Activated T-helper 2 cell treated with anti-CD3 and anti-CD28 coated beads, Interferon-gamma antibody, Interleukin-2, Interleukin-4, amounts not matched to agents 10 μg/mL and 5 μg/mL and 100 μg/mL, durations not matched to agents 14 hours and 24 hours and 36 hours (primary cell): ENCODE measurements at places on chromosomes 2 and 18. TPM values are rescaled to one million over a fixed set of nuclear protein-coding genes. Genes with fewer than 3 reads are reported as not detected.

GRCh38 chr2:240638512-240639160 lies 13.4 kb downstream of the GPR35 start:
- H3K4me1 ChIP-seq = no peaks in the 10 kb centered on the region
- H3K27me3 ChIP-seq = no peaks in the 10 kb centered on the region
- no peak overlapping the region for H3K4me3 ChIP-seq

LIPG gene
- 0.53 and 0.59 TPM in 2 replicates for total RNA-seq

ANKRD30B gene
- total RNA-seq = not detected in 2 replicates

DNA sequence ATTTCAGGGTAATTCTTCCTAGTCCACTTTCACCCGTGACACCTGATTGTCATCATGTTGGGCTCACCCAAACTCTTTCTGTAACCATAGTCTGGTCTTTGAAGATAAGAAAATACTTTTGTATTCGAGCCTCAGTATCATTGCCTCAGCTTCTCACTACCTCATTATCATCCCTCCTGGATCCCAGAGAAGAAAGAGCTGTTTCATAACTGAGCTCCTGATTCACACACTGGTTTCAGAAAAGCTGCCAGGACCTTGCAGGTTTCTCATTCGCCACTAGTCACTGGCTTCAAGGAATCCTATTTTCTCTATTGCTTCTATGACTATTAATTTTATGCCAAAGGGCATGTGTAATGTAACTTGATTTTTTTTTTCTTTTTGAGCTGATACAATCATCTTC lies 2.9 kb upstream of the CRIM1 start:
- DNase-seq = no peak
- H3K27me3 ChIP-seq = peaks cover 55% of the 10 kb centered on the region
- peaks cover 17% of the 10 kb centered on the region for H3K4me1 ChIP-seq
- H3K27ac ChIP-seq = no peak overlapping the region
- H3K36me3 ChIP-seq = no peaks in the 10 kb centered on the region
- H3K4me3 ChIP-seq = no peak overlapping the region

GRCh38 chr2:132911726-132912724 lies 242.0 kb upstream of the LYPD1 start:
- H3K4me3 ChIP-seq = no peak overlapping the region
- no peaks in the 10 kb centered on the region for H3K27me3 ChIP-seq
- no peaks in the 10 kb centered on the region for H3K4me1 ChIP-seq

DNA sequence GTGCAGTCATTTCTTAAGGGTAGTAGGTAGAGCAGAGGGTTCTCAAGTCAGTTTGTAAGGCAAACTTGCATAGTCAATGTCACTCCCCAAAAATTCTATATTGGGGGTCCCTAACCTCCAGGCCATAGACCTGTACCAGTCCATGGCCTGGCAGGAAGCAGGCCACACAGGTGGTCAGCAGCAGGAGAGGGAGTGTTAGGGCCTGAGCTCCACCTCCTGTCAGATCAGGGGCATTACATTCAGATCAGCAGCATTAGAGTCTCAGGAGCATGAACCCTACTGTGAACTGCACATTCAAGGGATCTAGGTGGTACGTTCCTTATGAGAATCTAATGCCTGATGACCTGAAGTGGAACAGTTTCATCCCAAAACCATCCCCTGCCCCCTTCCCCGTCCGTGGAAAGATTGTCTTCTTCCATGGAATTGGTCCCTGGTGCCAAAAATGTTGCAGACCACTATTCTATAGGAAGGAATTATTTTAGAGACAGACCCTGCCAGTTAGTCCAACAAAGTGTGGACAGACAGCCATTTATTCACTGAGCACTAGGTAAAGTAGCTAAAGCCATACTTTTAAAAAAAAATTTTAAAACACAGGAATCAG lies 6.7 kb downstream of the COA5 start:
- H3K36me3 ChIP-seq = peaks cover 46% of the 10 kb centered on the region
- no peak overlapping the region for H3K27ac ChIP-seq
- no peak overlapping the region for H3K4me3 ChIP-seq
- no peak for DNase-seq

DNA sequence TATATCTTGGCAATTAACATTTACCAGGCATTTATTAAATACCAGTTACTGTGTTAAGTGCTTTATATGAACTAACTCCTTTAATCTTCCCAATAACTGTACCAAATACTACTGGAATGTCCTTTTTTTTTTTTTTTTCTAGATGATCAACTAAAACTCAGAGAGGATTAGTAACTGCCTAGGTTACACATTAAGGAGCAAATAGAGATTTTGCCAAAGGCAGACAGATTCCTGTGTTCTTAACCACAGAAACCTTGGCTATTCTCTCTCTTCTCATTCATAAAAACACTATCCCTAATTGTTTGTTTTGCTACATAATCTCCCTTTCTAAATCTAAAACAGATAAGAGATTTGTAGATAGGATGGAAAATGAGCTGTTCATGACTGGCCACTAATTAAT lies 13.3 kb downstream of the DHX57 start:
- DNase-seq = no peak
- peaks cover 42% of the 10 kb centered on the region for H3K36me3 ChIP-seq
- H3K27me3 ChIP-seq = no peaks in the 10 kb centered on the region
- no peak overlapping the region for H3K27ac ChIP-seq
- peaks cover 2% of the 10 kb centered on the region for H3K4me1 ChIP-seq

GRCh38 chr2:184596819-184597411 lies 1.4 kb upstream of the ZNF804A start:
- peaks cover 44% of the 10 kb centered on the region for H3K27me3 ChIP-seq
- H3K4me1 ChIP-seq = peaks cover 3% of the 10 kb centered on the region
- no peak overlapping the region for H3K4me3 ChIP-seq

DNA sequence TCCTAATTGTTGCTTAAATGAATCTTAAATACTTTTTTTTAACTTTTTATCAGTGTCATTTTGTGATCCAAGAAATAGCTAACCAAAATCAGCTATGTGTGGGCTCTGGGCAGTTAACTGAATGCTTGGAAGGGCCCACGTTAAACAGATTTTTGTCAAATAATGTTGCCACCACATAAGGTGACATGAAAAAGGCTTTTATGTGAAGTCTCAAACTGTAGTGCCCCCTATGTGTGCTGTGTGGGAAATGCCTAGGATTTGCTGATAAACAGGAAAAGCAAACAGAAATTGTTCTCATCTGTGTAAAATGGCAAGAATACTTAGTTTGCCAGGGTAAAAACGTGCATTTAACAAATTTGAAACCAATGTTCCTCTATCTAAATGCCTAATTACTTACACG lies 242.2 kb downstream of the ZNF516 start:
- no peak overlapping the region for H3K27ac ChIP-seq
- H3K36me3 ChIP-seq = no peaks in the 10 kb centered on the region
- H3K4me1 ChIP-seq = no peaks in the 10 kb centered on the region
- H3K27me3 ChIP-seq = peaks cover 2% of the 10 kb centered on the region
- H3K4me3 ChIP-seq = no peak overlapping the region
- DNase-seq = no peak

GREB1L gene
- total RNA-seq = not detected in 2 replicates

GRCh38 chr2:108325756-108326155 lies 37.1 kb downstream of the SULT1C2 start:
- H3K4me1 ChIP-seq = no peaks in the 10 kb centered on the region
- no peak overlapping the region for H3K27ac ChIP-seq
- no peaks in the 10 kb centered on the region for H3K36me3 ChIP-seq
- no peak overlapping the region for H3K4me3 ChIP-seq
- peaks cover 1% of the 10 kb centered on the region for H3K27me3 ChIP-seq

DNA sequence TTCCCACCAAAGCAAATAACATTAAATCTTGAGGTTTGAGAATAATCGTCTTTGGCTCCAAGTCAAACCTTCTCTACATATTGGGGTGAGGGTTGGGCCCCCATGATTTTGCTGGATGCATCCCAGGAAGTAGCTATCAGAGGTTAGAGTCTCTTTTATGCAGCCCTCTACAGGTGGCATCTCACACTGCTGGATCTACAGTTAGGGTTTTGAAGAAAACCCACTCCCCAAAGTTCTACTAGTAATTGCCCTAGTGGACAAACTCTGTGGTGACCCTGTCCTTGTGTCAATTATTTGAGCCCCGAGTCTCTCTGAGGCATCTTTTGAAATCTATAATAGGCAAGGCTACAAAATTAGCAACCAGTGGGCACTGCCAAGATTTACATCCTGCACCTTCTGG lies 15.0 kb upstream of the REG1A start:
- H3K4me3 ChIP-seq = no peak overlapping the region
- no peaks in the 10 kb centered on the region for H3K4me1 ChIP-seq
- no peaks in the 10 kb centered on the region for H3K36me3 ChIP-seq
- DNase-seq = no peak
- no peak overlapping the region for H3K27ac ChIP-seq

DNA sequence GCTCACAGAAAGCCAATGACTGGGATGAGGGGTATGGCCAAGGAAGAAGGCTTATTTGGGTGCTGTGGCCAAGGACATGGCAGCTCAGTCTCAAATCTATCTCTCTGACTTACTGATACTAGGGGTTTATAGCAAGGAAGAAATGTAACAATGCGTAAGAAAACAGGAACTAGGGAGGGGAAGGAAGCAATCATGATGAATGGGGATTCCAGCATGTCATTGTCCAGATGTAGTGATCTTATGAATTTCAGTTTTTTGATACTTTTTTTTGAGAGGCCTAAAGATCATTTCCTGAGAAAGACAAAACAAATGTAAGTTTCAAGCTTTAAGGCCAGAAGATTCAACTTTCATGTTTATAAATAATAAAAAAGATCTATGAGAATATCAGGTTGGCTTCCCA lies 298.6 kb upstream of the FAM98A start:
- H3K27ac ChIP-seq = no peak overlapping the region
- no peaks in the 10 kb centered on the region for H3K27me3 ChIP-seq
- no peaks in the 10 kb centered on the region for H3K4me1 ChIP-seq
- H3K36me3 ChIP-seq = no peaks in the 10 kb centered on the region

DNA sequence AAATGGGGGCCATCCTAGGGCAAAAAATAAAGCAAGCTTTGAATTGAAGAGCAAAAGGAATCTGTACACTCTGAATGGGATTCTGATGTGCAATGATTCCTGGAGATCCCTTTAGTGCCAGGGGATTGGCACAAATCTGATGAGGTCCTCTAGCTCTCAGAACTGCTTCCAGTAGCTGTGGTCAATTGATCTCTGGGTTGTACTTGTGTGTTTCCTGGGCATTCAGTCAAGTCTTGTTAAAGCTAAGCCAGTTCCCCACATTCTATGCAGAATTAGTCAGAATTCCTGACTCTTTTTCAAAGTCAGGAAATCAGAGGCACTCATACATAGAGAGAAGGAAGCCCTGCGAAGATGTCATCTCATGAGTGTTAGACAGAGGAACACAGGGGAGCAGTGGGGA lies 161.3 kb downstream of the DNER start:
- no peaks in the 10 kb centered on the region for H3K27me3 ChIP-seq
- no peak for DNase-seq
- H3K36me3 ChIP-seq = no peaks in the 10 kb centered on the region
- H3K27ac ChIP-seq = no peak overlapping the region

DNA sequence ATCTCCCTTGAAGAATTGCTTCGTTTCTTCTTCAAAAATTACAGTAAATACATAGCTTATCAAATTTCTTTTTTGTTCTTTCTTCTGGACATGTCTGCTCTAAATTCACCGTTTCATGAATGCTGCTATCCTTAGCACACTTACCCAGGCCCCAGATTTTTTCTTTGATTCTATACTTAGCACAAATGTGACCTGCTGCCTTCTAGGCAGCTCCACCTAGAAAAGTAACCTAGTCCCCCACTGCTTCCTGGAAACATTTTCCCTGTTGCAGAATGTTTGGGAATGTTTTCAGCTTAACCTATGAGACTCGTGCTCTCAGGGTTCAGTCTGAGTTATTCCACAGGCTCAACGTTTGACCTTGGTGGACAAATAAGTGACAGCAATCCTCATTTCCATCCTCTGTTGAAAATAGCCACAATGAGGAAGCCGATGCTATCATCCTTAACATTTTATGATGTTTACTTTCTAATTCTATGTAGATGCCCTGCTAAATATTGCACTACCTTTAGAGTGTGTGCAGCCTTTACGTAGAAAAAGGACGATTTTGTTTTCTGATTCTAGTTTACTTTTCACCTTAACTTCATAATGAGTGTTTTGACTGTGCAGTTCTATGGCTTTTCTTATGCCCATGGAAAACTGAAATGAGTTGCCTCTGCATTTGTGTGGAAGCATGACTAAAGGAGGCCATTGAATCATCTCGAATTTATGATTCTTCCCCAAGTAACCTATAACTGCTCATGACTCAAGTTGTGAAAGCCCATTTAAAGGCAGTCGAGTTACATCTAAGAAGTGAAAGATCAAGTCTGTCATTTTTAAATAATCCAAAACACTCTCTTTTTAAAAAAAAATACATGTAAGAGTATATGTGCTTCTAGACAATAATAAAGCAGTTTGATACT lies 47.7 kb downstream of the TMEM182 start:
- no peaks in the 10 kb centered on the region for H3K4me1 ChIP-seq
- no peak for DNase-seq
- H3K36me3 ChIP-seq = no peaks in the 10 kb centered on the region
- H3K27ac ChIP-seq = no peak overlapping the region
- H3K27me3 ChIP-seq = peaks cover 8% of the 10 kb centered on the region

DNA sequence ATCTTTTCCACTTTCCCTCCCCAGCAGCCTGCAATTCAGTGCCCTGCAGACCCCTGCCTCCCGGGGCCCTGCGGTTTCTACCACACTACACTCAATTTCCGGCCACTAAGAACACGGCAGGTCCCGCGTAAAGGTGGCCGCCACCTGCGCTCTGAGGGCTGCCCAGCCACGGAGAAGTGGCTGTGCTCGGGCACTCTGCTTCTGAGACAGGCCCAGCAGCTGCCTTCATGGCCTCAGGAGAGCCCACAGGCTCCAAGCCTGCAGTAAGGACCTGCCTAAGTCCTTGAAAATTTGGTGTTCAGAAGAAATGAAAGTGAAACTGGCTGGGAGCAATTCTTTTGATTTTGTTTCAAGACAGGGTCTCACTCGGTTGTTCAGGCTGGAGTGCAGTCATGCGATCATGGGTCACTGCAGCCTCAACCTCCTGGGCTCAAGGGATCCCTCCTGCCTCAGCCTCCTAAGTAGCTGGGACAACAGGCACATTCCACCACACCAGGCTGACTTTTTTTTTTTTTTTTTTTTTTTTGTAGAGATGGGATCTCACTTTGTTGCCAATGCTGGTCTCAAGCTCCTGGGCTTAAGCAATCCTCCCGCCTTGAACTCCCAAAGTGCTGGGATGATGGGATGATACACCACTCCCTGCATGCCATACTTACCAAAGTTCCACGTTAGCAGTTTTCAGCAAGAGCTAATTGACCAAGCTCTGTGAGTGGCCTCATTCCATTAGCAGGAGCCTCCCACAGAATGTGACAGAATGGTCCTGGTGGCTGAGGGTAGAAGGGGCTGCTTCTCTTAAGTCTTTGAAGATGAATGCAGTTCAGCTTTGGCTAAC lies 14.6 kb upstream of the ALPP start:
- peak overlapping the region; percentile 58 for H3K4me3 ChIP-seq
- no peaks in the 10 kb centered on the region for H3K36me3 ChIP-seq
- H3K4me1 ChIP-seq = peaks cover 14% of the 10 kb centered on the region
- H3K27me3 ChIP-seq = no peaks in the 10 kb centered on the region
- peak; percentile 16 for DNase-seq
- H3K27ac ChIP-seq = peak overlapping the region; percentile 24

GRCh38 chr18:37572736-37573135 lies 7.1 kb upstream of the CELF4 start:
- no peak overlapping the region for H3K27ac ChIP-seq
- peaks cover 23% of the 10 kb centered on the region for H3K27me3 ChIP-seq
- no peak for DNase-seq
- H3K4me1 ChIP-seq = no peaks in the 10 kb centered on the region
- H3K4me3 ChIP-seq = no peak overlapping the region
- H3K36me3 ChIP-seq = no peaks in the 10 kb centered on the region
